Mucosa of descending colon (tissue), 3 donors: ENCODE measurements at places on chromosomes 3 and 15. TPM values are rescaled to one million over a fixed set of nuclear protein-coding genes. Genes with fewer than 3 reads are reported as not detected.

- DNase-seq, result no peak
These were observed 42.1 kb downstream of the EEFSEC start for GRCh38 chr3:128195369-128195768.

GRCh38 chr3:57545636-57546268 lies 1.6 kb upstream of the DNAH12 start:
- no peak for DNase-seq

DNA sequence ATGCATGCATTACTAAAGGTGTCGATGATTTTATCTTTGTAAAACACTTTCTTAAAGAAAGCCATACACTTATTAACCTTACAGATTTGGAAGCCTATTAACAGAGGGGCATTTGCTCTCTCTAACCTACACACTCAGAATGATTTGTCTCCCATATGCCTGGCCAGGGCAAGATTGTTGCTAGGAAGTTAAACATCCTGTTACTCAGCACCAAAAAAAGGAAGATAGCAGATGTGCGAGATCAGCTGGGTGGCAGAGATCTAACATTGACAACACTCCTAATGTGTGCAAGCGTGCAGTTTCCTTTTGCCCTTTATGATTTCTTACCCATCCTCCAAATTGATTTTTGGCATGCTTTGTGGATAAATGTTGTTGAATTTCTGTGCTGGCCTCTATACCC lies 73.9 kb upstream of the TMEM108 start:
- no peak for DNase-seq

DNA sequence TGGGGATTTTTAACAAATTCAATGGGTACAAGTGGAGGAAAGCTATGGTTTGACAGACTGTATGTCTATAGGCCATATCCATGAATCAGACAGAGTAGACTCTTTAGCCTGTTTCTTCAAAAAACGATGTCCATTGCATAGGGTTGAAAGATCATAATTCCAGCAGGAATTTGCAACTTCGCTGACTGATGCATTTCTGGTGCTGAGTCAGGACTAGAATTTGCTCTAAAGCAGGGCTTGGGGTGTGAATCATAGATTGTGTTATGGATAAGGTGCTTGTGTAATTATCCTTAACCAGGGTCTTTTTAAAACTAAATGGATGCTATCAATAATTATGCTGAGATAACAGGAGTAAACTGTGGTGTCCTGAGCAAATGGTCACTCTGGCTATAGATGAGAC lies 200.4 kb upstream of the TBC1D5 start:
- DNase-seq, result no peak

GRCh38 chr3:162082516-162082915 lies 585.9 kb downstream of the OTOL1 start:
- DNase-seq, result no peak

DNA sequence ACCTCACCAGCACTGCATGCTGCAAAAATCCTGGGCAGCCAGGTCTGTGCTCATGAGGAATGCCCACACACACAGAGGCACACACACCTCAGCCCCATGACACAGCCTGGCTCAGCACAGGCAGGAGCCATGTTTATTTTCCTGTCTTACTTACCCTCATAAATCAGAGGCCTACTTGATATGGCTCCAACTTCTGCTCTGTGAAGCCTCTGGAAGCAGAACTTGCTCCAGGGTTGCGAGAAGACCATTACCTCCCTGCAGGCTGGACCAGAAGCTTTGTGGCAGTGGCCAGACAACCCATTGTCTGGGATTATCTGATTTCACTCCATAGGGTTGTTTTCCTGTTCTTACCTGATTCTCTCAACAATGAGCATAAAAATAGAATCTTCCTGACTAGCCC lies 43.8 kb upstream of the CMTM8 start:
- DNase-seq, result no peak

DNA sequence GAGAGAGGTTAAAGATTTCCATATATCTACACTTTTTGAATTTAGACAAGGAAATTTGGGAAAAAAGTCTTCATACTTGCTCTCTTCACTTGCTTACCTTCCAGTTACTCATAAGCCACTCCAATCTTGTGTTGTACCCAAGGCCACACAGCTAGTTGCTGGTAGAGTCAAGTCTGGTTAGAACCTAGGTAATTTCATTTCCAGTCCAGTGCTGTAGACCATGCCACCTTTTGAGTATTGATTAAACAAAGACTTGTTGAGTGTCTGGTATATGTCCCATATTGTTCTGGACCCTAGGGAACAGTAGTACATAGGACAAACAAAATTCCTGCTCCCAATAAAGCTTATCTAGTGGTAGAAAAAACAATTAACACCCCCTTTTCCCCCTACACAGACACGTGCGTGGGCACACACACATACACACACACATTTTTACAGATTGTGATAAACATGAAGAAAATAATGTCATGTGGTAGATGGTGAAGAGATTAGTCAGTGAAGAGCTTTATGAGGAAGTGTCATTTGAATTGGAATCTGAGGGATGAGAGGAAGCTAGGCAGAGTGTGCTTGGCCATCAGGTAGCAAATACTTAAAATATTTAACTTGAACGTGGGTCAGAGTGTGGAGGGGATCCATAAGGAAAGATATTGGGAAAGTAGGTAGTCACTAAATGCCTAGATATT lies 2.1 kb downstream of the CMC1 start:
- no peak for DNase-seq

DNA sequence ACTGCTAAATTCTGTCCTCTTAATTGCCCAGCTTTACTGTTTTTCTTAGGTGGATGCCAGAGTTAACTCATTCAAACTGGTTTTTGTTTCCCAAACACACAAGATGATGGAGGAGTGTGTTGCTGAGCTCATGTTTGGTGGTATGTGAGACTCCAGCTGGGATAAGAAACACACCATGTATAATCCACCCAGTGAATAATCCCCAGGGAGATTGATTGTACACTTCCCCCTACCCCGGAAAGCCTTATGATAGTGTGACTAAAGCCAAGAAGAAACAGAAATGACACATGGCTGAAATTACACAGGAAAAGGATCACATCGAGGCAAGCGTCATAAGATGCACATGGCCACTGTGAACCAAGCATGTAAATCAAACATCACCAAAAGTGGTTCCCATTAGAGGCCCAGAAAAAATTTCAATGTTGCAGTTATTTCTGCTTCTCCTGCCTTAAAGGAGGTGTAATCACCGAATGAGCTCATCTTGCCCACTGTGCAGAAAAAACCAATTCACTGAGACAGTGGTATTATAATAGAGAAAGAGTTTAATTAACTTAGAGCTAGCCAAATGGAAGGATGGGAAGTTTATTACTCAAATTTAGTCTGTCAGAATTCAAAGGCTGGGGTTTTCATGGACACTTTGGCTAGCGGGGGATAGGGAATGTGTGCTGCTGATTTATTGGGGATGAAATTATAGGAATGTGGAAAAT lies 56.7 kb upstream of the MAGI1 start:
- no peak for DNase-seq

GRCh38 chr15:88477904-88478303 lies 10.4 kb downstream of the MRPS11 start:
- no peak for DNase-seq

GRCh38 chr15:100383302-100384107 lies 41.7 kb upstream of the ADAMTS17 start:
- no peak for DNase-seq

DNA sequence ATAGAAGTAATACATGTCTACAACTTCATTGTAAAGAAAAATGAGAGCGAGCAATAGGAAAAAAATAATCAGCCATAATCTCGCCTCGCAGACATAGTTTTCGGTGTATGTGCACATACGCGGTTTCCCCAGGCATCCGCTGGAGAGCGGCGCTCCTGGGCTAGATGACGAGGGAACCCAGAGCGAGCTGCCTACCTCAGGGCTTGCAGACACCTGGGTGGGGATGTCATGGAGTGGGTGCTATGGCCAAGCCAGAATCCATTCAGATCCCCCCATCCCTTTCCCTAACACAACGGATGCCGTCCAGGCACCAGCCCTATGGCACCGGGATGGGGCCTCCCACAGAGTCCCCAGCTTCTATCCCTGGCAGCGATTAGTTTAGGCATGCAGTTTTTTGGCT lies 4.5 kb upstream of the CFAP100 start:
- DNase-seq, result no peak

- no peak for DNase-seq
These were observed 719.7 kb upstream of the BCHE start for GRCh38 chr3:166556955-166557354.

GRCh38 chr15:54091651-54092050 lies 113.4 kb downstream of the UNC13C start:
- no peak for DNase-seq

GRCh38 chr3:146561879-146562278 lies 17.5 kb upstream of the PLSCR1 start:
- no peak for DNase-seq

- DNase-seq, result peak; percentile 85
These were observed 27.3 kb upstream of the BCL2L10 start for GRCh38 chr15:52139599-52140462.

DNA sequence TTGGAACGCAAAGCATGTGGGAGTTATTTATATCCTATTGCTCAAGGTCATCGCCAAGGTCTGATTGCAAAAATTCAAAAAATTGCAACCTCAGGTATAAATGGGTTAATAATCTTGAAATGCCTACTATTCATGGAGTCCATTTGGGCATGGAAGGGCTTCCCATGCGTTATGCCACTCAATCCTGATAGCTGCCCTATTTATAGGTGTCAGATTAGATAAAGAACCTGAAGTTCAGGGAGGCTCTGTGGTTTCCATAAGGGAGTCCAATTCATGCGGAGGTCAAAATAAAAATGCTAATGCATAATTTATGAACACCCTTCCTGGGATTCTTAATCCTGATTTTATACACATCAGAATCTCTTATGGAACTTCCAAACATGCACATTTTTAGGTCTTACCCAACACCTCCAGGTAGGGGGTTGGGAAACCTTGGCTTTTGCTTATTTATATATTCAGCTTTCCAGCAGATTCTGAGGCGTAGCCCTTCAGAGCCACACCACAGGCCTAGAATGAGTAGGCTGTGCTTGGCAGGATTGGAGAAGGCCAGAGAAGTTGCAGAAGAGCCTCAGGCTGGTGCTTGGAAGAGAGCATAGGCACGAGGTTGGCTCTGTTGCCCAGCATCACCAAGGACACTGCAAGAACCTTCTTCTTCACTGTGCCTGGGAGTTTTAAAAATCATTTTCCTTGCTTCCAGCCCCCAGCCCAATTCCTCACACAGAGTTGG lies 324.4 kb upstream of the CFAP20DC start:
- no peak for DNase-seq

GRCh38 chr3:157087780-157088600 lies 72.0 kb downstream of the CCNL1 start:
- no peak for DNase-seq

DNA sequence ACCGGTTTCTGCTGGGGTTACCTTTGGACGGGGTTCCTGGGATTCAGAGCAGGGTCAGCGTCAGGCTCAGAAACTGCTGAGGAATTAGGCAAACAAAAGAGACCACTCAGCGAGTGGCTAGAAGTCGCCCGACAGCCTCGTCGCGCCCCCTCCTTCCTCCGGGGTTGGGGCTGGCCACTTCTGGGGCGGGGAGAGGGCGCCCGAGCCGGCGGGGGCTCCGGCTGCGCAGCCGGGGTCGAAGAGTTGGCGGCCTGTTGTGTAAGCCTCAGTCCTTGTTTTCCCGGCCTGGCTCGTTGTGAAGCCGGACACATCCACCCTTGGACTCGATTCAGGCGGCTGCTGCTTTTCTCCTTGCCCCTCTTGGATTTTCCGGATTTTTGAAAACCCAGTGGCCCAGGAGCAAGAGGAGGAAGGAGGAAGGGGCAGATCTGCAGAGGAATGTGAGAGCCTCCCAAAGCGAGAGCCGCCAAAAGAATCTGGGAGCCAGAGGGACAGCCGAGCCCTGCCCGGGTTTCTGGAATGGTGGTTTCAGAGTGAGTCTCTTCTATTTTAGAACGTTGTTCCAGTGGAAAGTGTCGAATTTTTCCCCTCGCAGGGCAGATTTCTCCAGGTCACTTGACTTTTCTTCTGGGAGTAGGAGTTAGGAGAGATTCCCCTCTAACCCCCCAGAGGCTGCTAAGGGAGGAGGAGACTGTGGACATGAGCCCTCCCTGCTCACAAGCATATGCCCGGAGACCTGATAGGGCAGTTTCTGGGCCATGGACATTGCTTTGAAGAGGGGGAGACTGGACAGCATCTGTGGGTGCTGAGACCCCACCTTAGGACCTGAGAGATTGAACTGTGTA lies 666 bp downstream of the SNX33 start:
- peak; percentile 68 for DNase-seq

Gene RARB
- 8.7 TPM for total RNA-seq

Gene ACAA1
- total RNA-seq, result 102 TPM

Gene HDC
- 0.52 TPM for total RNA-seq

Gene SLC28A1
- not detected for total RNA-seq

Gene ANKRD34C
- total RNA-seq, result 0.06 TPM

Gene LMCD1
- total RNA-seq, result 7.2 TPM

Gene MON1A
- total RNA-seq, result 6.9 TPM

Gene JMJD7
- total RNA-seq, result 10.8 TPM

Gene ARHGEF26
- 46.4 TPM for total RNA-seq

Gene GOLGA8G
- not detected for total RNA-seq

Gene CAPN7
- 56.5 TPM for total RNA-seq

Gene OSTN
- not detected for total RNA-seq

Gene DPPA2
- not detected for total RNA-seq

Gene BFSP2
- not detected for total RNA-seq
